ENCODE measurements at places on chromosomes 5 and 9.
A peak's percentile ranks its signal among the peaks of the same experiment; 100 is the strongest.

GRCh38 chr5:155728857-155729683 is 597.9 kb upstream of the SGCD start:
- no peaks in the 10 kb centered on the region for H3K36me3 ChIP-seq
- DNase-seq: no peak
- no peaks in the 10 kb centered on the region for H3K4me1 ChIP-seq
- peaks cover 40% of the 10 kb centered on the region for H3K27me3 ChIP-seq

DNA sequence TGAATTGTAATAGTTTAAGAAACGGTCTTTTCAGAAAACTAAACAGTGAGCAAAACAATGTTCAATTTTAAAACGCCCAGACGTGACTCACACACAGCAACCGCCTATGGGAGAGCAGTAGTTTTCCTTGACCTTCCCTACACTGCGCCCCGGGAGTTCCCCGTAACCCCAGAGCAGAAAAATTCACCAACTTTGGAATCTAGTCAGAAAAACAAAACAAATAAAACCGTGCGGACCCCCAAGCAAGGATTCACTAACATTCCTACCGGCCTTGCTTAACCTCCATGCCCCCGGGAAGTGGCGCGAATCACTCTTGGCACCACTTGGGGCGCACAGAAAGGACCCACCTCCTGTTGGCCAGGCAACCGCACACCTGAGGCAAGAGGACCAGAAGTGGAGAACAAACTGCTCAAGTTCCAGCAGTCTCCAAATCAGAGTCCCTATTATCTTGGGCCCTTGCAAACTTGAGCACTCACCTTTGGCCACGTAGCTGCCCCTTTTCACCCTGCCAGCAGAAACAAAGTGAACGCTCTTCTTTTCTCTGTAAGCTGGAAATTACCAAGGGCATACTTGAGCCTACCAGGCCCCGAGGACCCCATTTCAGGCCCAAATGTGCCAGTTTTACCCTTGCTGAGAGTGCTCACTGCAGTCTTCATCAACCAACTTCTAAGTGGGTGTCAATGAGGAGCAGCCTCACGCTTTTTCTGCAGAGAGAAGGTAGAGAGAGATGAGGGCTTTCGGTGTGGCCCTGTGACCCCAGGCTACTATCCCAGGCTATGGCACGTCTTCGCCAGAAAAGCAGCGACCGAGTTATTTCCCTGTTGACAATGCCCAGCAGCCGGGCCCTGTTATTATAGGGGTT is 189.7 kb downstream of the MEF2C start:
- H3K36me3 ChIP-seq: peaks cover 4% of the 10 kb centered on the region
- H3K27ac ChIP-seq: no peak overlapping the region
- peaks cover 74% of the 10 kb centered on the region for H3K27me3 ChIP-seq

DNA sequence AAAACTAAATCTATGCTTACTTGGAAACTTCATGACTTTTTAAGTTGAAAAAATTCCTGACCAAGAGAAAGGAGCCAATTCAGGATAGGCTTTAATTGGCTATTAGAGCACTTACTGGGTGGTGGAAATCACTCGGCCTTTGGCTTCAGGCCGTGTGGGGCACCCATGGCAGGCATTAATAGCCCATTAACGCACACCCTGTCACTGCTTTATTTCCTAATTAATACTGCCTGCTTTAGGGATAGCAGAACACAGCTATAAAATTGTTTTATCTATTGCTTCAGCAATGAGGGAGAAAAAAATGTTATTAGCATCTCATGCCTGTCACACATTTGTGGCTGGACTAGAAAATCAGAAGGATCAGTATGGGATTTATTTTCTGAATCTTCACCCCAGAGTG is 58.1 kb downstream of the PSAT1 start:
- H3K4me3 ChIP-seq: no peak overlapping the region
- H3K36me3 ChIP-seq: no peaks in the 10 kb centered on the region
- no peak overlapping the region for H3K27ac ChIP-seq
- no peaks in the 10 kb centered on the region for H3K4me1 ChIP-seq
- no peak for DNase-seq
- no peaks in the 10 kb centered on the region for H3K27me3 ChIP-seq

DNA sequence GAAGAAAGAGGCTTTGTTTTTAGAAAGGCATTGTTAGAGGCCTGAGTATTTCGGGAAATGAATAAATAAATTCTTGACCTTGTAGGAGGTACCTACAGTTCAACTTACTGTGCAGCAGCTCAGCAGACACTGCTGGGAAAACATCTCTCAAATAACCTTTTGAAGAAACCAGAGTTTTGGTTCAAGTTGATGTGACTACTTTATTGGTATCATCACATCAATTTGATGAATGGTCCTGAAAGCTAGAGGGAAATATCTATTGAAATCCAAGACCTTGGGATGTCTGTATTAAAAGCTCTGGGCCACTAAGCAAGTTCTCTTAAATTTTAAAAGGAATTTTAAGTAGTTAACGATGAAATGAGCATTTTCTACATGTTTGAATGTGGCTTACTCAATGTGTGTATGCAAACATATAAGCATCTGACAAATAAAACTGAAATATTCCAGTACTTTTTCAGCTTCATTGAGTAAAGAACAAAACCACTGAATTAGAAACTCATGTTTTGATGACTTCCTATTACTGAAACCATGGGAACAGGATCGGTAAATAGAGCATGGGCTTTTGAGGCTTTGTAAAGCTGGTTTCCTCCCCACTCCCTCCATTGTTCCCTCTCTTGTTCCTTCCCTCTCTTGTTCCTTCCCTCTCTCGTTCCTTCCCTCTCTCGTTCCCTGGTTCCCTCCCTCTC is 36.7 kb downstream of the SLC27A6 start:
- no peaks in the 10 kb centered on the region for H3K27me3 ChIP-seq
- no peak for DNase-seq
- H3K4me3 ChIP-seq: no peak overlapping the region
- no peaks in the 10 kb centered on the region for H3K36me3 ChIP-seq
- H3K27ac ChIP-seq: no peak overlapping the region

GRCh38 chr5:4405614-4406219 is 734.4 kb upstream of the ADAMTS16 start:
- no peak overlapping the region for H3K4me3 ChIP-seq
- DNase-seq: no peak
- no peaks in the 10 kb centered on the region for H3K36me3 ChIP-seq
- H3K4me1 ChIP-seq: no peaks in the 10 kb centered on the region
- no peaks in the 10 kb centered on the region for H3K27me3 ChIP-seq
- no peak overlapping the region for H3K27ac ChIP-seq

DNA sequence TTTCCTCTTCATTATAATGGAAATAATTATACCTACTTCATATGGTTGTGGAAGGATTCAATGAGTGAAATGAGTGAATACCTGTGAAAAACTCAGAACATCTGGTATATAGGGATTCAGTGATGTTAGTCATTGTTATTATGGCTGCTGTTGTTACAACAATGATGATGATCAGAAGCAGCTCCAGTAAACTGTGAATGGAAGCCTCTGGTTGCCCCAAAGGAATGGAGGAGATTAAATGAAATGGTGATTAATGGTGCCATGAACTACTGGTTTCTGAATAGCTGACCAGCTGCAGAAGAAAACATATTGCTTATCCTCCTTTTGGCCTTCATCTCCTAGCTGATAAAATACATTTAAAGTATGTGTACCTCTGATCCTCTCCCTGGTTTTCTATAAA is 372.0 kb downstream of the ARHGEF28 start:
- H3K4me1 ChIP-seq: no peaks in the 10 kb centered on the region
- H3K36me3 ChIP-seq: no peaks in the 10 kb centered on the region
- no peak overlapping the region for H3K4me3 ChIP-seq
- no peak for DNase-seq
- H3K27me3 ChIP-seq: no peaks in the 10 kb centered on the region

DNA sequence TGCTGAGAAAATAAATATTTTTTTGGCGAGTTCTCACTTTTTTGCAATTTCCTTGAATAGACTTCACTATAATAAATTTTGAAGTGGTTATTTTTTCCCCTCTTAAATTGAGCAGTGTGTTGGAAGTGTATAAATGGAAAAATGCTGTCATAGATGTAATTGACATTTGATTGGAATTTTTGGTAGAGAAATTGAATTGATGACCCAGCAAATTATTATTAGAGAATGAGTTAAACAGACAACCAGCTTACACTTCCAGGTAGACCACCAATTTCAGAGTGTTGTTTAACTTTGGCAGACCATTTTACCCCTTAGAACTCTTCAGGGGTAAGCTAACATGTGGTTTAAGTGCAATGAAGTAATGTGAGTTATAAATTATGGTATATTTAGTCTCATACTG is 1.9 kb downstream of the FAF2 start:
- DNase-seq: no peak
- peaks cover 38% of the 10 kb centered on the region for H3K36me3 ChIP-seq
- H3K4me3 ChIP-seq: no peak overlapping the region

DNA sequence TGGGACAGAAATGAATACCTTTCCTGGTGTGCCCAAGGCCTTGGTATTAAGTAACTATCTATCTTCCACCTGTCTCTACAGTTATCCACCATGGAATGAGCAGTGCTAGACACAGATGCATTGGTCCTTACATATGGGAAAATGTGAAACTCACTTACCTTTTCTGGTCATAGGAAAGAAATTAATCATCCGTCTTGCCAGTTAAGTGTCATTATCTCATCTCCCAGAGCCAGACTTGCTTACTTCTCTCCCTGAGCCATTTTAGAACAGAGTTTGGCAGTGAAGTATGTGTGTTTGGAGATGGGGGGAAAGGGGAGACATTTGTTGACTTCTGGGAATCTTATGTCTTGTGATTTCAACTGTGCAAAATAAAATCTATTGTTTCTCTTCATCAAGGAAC is 1211.0 kb upstream of the CDH6 start:
- no peaks in the 10 kb centered on the region for H3K27me3 ChIP-seq
- H3K4me1 ChIP-seq: no peaks in the 10 kb centered on the region
- H3K27ac ChIP-seq: no peak overlapping the region
- H3K4me3 ChIP-seq: no peak overlapping the region

DNA sequence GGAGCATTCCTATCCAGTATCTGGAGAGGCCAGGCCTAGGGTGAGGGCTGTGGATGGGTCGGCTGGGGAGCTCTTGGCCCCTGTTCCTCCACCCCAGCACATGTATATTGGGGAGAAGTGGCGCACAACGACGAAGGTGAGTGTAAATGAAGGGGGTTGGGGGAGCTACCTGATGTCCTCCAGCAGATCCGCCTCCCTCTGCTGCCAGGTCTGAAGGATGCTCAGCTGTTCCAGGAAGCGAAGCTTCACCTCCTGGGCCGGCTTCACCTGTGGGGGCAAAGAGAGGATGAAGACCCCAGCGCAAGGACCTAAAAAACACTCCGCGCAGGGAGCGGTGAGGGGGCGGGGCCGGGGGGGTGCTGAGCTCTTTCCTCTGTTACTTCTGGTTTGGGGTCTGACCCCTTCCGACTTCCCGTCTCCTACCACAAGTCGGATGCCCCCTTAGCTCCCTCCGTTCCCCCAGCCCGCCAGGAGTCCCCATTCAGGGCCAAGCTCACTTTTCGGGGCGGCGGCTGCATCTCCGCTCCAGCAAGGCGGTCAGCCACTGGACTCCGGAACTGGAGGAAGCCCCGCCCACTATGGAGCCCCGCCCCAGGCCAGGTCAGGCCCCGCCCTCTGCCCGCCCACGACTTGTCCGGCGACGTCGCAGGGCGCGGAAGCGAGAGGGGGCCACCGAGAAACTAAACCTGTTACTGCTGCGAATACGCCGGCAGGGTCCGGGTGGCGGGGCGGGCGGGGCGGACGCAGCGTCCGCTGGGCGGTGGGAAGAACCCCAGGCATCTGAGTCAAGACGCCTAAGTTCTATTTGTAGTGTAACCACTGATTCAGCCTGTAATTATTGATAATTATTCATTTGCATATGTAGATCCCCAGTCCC is at the start of gene FCHSD1:
FCHSD1 (minus strand) TSS at position 568 of the 877 bp plus-strand sequence; CDS start at position 518, 50 bp downstream.
- peaks cover 29% of the 10 kb centered on the region for H3K4me1 ChIP-seq
- H3K27me3 ChIP-seq: peaks cover 3% of the 10 kb centered on the region
- peaks cover 29% of the 10 kb centered on the region for H3K36me3 ChIP-seq
- peak within 1 kb of the TSS; percentile 96 for H3K27ac ChIP-seq

DNA sequence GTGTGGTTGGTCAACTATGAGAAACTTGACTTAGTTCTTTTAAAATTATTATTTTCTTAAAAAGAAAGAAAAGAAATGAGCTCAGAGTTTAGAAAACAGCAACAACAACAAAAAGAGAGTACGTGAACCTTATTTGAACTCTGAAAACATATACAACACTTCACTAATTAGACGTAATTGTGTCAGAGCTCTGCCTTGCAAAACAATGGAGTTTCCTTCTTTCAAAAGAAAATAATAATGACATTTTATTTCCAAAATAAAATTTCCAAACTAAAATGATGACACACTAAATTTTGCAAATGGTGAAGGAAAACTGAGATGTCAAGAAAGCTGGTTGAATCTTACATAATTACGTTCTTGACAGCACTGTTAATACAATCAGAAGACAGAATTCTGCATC is 15.4 kb downstream of the ROR2 start:
- no peak for DNase-seq
- H3K4me1 ChIP-seq: no peaks in the 10 kb centered on the region
- H3K27me3 ChIP-seq: peaks cover 6% of the 10 kb centered on the region
- H3K36me3 ChIP-seq: no peaks in the 10 kb centered on the region
- H3K27ac ChIP-seq: no peak overlapping the region
- H3K4me3 ChIP-seq: no peak overlapping the region

DNA sequence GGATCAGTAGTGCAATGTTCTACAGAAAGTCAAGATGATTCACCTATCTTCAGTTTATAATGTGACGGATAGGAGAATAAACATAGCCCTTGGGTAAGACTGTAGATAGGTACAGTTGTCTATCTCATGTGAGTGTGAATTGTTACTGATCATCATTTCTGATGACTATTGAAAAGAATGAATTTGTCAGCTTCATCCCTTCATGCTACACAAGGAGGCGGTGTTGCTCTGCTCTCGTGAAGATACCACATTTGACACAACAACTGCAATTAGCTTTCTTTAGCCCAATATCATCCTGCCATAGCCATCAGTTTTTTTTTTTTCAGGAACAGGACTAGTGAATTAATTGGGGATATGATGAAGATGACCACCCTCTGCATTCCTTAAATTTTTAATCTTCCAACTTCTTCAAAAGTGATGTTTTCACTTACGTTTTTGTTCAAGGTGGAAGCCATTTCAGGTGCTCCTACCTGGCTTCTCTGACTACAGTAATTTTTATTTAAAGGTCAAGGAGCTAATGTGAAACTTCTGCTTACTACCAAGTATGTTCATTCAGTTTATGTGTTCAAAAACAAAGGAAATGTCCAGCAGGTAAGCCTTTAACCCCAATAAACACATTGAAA is 152.9 kb upstream of the MOCS2 start:
- no peaks in the 10 kb centered on the region for H3K36me3 ChIP-seq
- no peak overlapping the region for H3K27ac ChIP-seq
- H3K4me1 ChIP-seq: no peaks in the 10 kb centered on the region
- H3K27me3 ChIP-seq: no peaks in the 10 kb centered on the region
- H3K4me3 ChIP-seq: no peak overlapping the region

DNA sequence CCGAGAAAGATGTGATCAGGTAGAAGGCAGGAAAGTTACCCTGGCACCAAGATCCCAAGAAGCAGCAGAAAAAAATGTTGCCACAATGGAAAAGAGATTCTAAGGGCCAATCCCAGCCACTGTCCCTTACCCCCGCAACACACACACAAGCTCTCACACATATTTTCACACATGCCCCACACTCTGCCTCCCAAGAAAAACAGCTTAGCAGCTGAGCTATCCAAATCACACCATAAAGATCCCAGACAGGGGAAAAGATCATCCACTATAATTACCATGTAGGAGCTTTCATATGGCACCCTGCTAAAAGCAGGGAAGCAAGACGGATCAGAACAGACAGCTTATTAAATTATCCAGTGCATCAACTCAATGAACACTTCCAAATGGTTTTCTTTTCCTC is 143.4 kb downstream of the FAM114A2 start:
- no peaks in the 10 kb centered on the region for H3K4me1 ChIP-seq
- no peaks in the 10 kb centered on the region for H3K36me3 ChIP-seq
- H3K27ac ChIP-seq: no peak overlapping the region

GRCh38 chr9:27078685-27079084 is 30.3 kb upstream of the TEK start:
- no peak for DNase-seq
- H3K4me3 ChIP-seq: no peak overlapping the region

Measured in activated B cell treated with CpG ODN at 0.5 μM for 24 hours (primary cell).